NCI-H187 (cell line): ENCODE measurements at places on chromosomes 12 and 14.

GRCh38 chr14:105878554-105878953, 352.2 kb downstream of the TMEM121 start:
- DNase-seq: no peak

GRCh38 chr14:105760691-105761344, 234.4 kb downstream of the TMEM121 start:
- no peak for DNase-seq

DNA sequence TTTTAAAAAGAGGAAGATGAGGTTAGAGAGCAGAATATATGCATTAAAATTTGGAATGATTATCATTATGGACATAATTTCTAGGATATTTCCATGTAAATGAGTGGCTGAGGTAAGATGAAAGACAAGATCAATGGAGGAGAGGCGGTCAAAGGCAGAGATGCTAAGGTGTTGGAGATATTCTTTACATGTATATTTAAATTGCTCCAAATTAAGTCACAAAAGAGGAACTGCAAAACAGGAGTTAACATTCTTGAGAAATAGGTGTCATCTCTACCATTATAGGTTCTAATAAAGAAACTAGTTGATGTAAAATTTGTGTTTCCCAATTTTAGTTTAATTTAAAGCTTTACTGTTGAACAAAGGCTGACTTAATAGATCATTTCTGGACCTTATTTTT, 268.5 kb upstream of the PPFIA2 start:
- no peak for DNase-seq

DNA sequence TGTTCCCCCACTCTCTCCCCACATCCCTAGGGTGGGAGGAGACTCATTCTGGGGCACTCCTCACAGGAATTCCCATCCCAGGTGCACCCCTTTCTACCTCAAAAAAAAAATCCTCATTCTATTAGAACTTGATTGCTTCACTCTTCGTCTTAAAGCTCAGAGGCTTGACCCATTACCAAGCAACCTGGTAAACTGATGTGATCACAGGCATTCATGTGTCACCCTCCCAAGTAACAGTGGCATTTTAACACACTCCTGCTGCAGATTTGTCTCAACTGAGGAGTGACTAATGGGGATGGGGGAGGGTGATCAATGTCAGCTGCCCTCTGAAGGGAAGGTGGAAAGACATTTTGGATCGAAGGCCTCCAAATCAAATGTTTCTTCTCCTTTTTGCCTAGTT, 78.1 kb upstream of the PTHLH start:
- DNase-seq: no peak

DNA sequence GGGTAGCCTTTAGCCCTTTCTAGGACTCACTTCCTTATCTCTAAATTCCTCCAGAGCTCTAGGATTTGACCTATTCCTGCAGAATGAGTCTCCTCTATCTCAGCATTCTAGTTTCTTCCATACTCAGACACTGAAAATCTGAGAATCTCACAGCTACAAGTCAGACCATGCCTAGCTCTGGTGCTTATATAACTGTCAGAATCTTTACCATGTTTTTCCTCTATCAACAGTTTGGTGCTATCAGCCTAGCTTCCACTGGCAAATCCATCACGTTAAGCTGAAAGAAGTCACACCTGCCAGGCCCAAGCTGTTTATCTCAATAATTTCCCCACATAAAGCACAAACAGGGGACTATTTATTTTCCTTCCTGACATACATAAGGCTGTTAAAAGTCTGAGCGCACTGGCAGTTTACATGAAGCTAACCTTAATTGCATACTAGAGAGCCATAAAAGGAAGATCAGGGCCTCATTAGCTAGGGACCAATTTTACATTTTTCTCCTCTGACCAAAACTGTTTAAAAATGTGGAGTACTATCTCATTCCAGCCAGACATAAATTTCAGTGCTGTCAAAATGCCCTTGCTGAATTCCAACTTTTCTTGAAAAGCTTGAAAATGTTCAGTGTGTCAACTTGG, 270.5 kb downstream of the C12orf75 start:
- DNase-seq: no peak
